ENCODE measurements at places on chromosomes 2 and 18.

GRCh38 chr2:65790676-65790935 is 358.2 kb upstream of the SPRED2 start:
- DNase-seq, result no peak

DNA sequence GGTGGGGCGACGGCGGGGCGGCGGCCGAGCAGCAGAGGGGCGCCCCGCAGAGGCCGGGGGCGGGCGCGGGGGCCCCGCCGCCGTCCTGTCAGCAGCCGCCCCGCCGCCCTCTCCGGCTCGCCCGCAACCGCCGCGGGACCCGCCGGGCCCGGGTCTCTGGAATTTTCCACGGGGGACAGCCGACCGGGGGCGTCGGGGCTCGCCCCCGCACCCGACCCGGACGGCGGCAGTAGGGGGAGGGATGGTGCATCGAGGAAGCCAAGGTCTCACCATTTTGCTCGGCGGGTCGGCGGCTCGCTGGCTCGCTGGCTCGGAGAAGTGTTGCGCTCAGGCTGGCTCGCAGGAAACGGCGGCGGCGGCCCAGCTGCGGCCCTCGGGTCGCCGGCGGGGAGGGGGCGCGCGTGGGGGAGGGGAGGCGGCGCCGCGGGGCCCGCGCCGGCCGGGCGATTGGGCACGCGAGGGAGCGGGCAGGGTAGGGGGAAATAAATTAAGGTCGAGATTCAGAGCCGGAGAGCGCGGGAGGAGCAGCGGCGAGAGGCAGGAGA is 405 bp downstream of the PPP3R1 start:
- DNase-seq, result no peak

GRCh38 chr2:232568161-232568560 is 17.7 kb downstream of the EIF4E2 start:
- peak; percentile 62 for DNase-seq

DNA sequence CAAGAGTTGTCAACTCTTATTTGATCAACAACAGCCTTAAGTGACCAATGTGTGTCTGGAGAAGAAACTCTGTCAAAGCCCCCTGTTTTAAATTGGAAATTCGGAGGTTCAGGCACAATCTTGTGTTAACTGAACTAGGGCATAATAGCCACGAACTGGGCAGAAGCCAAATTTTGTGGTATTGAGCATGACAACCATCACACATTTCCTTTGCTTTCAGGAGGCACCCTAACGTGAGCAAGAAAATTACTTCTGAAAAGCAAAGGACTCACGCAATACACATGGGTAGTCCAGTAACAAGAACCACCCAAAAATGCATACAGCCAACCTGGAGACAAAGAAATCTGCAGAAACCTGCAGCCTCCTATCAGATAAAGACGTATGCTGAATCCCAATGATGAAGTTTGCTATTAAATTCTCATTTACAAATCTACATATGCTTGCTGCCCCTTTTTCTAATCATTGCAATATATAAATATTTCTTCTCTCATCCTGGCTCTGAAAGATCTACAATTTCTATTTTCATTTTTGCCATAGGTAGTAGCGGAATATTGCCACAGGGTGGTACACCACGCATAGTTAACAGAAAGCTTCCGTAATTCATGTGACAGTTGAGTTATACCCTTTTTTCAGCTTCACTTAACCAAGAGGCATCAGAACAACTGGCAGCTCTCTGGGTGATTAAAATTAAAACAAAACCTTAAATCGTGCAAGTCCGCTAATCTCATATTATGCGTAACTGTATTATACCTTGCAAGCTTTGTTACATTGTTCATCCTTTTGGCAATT is 495.8 kb downstream of the NRXN1 start:
- DNase-seq, result peak; percentile 54

GRCh38 chr2:217183471-217183870 is 323.6 kb upstream of the TNP1 start:
- DNase-seq, result no peak

DNA sequence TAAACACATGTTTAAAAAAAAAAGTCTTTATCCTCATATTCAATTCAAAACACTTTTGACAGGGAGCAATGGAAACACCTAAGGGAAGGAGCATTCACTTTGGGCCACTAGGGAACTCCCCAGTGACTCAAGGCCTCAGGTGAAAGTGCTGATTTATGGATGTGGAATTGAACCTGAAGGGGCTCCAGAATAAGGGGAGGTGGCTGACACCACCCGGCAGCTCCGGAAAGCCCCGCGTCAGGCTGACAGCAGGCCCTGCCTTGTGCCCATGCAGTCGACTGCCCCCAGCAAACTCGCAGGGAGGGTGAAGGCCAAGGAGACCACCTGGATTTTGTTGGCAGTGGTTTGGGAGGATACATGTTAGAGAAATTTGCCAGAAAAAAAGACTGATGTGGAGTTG is 275.3 kb upstream of the NCKAP5 start:
- no peak for DNase-seq

DNA sequence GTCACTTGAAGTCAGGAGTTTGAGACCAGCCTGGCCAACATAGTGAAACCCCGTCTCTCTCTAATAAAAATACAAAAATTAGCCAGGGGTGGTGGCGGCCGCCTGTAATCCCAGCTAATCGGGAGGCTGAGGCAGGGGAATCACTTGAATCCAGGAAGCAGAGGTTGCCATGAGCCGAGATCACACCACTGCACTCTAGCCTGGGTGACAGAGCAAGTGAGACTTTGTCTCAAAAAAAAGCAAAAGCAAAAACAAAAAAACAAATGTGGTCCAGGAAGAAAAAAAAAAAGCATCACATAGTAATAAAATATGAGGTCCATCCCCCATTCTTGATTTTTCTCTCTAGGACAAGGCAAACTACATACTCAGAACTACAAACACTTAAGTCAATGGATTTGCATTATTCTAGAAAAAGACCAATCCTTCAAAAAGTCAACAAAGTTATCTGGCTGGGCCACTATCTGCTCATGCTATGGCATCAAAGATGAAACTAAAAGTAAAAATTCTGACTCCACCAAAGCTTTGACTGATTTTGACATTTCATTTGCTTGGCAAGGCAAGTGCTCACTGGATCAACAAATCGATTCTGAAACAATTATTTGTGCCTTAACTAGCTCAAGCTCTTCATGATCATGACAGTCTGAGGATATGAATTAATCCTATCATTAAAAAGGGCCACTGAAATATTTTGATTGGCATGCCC is 28.4 kb downstream of the MEX3C start:
- DNase-seq, result no peak

DNA sequence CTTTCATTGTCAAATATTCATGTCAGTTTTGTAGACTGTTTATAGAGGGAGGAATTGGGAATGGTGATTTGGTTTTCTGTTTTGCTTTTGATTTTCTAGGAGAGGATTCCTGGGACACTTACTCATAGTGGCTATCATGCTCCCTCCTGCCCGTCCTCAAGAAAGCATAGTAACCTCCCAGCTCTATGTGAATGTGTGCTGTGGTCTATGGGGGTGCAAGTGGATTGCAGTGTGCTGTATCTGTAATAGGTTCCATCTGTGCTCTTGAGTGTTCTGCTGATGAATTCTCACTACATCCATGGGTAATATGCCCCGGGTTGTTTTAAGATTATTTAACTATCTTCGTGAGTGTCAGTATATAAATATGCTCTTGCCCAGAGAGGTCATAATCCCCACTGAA is 811.3 kb downstream of the CNTNAP5 start:
- DNase-seq, result peak; percentile 74

DNA sequence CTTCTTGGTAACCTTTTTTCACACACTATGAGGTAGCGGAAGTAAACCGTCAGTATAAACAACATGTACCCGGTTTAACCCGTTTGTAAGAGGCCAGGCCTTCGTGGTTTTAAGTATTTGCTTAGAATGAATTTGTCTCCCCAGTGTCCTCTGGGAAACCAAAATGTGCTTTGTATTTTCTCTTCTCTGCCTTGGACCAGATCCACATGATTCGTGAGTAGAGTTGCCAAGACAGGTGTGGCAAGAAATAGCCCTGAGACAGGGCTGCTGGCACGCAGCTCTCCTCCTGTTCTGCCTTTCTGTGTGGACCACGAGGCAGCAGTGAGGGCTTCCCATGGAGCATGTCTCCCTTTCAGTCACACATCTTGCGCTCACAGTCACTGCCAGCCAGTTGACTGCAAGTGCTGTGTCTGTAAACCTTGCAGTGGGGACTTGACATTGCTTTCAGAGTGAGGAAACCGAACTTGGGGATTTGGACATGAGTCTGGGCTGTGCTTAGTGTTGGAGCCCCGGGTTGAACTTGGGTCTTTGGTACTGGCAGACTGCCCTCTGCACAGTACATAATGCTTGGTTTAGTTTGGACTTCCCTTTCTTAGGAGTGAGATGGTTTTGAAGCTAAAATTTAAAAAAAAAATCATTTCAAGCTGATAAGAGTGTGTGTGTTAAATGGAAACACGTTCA is 19.1 kb downstream of the BCL2L11 start:
- no peak for DNase-seq

Data from fibroblast of skin of scalp (primary cell).